Right renal cortex interstitium (tissue), 3 donors: ENCODE measurements at places on chromosomes 4 and X.

DNA sequence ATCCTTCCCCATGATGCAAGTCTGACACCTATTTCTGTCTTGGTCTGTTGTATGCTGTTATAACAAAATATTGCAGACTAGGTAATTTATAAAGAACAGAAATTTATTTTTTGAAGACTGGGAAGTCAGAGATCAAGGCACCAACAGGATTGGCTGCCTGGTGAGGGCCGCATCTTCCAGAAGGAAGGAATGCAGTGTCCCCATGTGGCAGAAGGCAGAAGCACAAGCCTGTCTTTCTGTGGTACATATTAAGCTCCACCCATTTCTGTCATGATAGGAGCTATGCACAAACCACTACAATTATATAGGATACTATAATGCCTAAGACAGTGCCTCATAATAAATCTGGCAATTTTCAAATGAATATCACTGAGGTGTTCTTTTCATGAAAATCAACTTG lies 502.3 kb upstream of the DIAPH2 start:
- no peak for DNase-seq

DNA sequence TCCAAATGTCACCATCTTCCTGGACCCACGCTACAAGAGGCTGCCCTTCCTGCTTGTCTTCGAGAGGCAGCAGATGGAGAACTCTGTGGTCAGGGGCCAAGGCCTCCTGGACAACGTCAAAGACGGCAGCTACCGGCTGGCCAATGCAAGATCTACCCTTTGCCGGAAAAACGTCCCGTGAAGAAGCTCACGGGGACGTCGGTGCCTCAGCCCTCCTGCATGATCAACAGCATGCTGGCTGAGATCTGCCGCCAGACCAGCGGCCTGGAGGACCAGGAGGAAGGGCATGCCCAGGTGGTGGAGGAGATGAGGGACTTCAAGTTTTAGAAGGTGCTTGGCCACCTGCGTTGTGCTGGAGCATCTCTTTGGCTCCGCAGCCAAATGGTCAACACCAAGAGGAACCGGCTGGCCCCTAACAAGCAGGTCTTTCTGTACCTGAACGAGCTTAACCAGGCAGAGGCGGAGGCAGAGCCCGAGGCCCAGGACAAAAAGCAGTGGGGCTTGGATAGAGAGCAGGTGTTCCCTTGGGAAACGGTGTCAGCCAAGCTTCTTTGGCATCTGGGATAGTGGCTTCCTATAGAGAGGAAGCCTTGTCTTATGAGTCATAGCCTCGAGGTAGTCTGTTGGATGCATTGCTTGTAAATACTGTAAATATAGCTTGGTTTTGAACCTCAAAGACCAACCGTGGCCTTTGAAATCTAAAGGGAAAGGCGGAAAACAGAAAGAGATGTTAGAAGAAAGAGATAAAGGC lies 94.8 kb upstream of the ELOVL6 start:
- DNase-seq, result no peak

GRCh38 chr4:94634271-94634670 lies 123.5 kb upstream of the BMPR1B start:
- no peak for DNase-seq

DNA sequence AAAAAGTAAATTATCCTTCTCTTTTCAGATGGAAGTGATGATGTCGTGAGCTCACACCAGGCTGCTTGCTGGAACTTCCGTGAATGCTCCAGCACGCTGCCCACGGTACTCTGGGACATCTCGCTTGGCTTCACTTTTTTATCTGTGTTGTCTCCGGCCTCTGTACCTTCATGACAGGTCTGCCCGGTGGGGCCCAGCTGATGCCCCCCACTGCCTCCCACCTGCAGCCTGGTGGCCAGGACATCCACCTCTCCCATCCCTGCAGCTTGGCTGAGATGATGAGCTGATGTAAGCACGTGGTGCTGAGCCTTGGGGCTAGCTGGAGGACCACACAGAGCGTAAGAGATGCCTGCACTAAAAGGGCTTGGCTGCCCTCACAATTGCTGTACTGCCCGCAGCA lies 59.0 kb upstream of the HELT start:
- DNase-seq, result no peak

DNA sequence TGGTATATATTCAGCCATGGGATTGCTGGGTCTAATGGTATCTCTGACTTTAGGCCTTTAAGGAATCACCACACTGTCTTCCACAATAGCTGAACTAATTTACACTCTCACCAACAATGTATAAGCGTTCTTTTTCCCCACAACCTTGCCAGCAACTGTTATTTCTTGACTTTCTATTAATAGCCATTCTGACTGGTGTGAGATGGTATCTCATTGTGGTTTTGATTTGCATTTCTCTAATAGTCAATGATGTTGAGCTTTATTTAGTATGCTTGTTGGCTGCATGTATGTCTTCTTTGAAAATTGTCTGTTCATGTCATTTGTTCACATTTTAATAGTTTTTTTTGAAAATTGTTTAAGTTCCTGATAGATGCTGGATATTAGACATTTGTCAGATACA lies 235.2 kb downstream of the HEPH start:
- no peak for DNase-seq

DNA sequence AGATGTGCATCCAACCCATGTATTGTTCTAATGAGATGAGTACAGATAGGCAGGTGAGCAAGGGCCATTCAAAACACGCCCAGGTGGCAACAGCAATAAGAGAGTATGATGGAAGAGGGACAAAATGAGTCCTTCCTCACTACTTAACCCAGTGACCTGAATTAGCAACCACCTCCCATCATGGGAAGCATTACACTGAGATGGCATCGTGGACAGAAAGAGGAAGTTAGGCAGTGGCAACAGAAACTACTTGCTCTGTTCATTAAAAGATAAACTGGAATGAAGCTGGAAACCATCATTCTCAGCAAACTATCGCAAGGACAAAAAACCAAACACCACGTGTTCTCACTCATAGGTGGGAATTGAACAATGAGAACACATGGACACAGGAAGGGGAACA lies 17.2 kb downstream of the RXFP1 start:
- DNase-seq, result no peak

- no peak for DNase-seq
These were observed 135.8 kb upstream of the IL1RAPL2 start for GRCh38 chrX:104430072-104430741.

- DNase-seq, result no peak
These were observed 6.9 kb downstream of the CETN2 start for GRCh38 chrX:152823657-152824056.

- DNase-seq, result no peak
These were observed 557.3 kb upstream of the TENM3 start for GRCh38 chr4:181685911-181686310.

DNA sequence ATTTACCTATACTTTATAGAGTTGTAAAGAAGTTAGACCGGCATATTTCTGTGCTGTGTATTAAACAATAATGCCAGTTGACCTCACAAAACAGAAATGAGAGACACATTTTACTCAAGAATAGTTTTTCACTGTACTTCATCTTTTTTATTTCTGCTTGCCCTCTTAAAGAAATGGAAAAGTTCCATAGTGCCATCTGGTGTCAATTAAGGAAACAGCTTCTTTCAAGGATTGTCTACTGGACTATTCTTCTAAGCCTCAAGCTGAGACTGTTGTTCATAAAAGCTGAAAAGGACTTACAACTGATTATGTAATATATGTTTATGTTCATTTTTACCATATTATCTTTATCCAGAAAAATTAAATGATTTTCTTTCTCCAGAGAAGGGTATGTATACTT lies 1523.7 kb downstream of the ARAP2 start:
- DNase-seq, result peak; percentile 38

- no peak for DNase-seq
These were observed 167.9 kb downstream of the MAGEB17 start for GRCh38 chrX:16335181-16335580.
